Hepatic stellate cell (primary cell): ENCODE measurements at places on chromosomes 1 and 21.
A peak's percentile ranks its signal among the peaks of the same experiment; 100 is the strongest.

DNA sequence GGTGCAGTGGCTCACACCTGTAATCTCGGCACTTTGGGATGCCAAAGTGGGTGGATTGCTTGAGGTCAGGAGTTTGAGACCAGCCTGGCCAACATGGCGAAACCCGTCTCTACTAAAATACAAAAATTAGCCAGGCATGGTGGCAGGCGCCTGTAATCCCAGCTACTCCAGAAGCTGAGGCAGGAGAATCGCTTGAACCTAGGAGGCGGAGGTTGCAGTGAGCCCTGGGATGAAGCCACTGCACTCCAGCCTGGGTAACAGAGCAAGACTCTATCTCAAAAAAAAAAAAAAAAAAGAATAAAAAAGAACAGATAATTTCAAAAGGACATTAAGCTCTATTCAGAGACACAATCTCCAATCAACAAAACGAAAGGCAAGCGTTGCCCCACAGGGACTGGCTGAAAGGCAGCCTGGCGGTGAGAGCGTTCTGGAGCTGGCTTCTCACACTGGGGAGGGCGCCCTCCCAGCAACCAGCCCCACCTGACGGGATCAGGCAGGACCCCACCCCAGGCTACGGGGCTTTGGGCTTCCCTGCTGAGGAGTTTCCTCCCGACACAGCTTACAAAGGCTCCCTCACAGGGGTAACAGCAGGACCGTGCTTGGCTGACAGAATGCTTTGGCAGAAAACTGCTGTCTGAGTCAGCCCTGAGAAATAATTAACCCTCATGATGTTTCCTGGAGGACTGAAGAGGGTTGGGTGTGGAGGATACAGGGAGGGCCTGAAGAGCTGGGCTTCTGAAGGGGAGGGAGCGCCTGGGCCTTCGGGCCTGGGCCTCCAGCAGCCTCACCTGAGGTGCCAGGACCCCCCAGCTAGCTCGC is 31.1 kb upstream of the SRP9 start:
- DNase-seq, result peak; percentile 79

DNA sequence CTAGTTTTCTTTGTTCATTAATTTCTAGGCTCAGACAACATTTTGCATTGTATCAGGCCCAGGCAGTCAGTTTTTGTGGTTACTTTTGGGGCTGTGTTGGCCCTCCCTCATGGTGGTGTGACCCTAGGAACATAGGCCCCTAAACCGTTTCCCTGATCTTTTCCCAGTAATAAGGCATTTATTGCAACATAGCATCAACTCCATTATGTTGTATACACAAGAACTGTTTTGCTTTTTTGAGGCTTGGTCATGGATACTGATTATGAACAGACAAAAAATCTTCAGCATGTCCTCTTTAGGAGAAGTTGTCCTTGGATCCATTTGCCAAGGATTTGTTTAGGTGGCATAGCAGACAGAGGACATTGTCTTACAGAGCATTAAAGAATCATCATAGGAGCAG is 10.3 kb downstream of the B3GALT2 start:
- DNase-seq, result no peak

- DNase-seq, result no peak
Observed at GRCh38 chr1:67855961-67856360, 22.7 kb upstream of the GNG12 start.

DNA sequence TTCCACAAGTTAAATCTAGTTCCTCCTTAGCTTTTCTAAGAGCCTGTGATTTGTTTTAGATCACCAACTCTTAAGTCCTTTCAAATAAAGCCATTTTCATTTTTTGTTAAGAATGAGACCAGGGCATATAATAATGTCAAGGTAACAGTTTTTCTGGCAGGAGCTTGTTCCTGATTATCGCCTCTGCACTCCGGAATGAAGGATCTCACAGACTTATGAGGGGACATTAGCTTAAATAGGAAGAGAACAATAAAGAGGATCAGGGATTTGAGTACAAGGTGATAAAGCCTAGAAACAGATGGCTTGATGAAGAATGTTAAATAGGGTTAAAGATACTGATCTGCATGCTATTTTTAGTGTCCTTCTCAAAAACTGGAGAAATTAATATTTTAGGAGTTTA is 13.6 kb upstream of the OTUD7B start:
- DNase-seq, result no peak

DNA sequence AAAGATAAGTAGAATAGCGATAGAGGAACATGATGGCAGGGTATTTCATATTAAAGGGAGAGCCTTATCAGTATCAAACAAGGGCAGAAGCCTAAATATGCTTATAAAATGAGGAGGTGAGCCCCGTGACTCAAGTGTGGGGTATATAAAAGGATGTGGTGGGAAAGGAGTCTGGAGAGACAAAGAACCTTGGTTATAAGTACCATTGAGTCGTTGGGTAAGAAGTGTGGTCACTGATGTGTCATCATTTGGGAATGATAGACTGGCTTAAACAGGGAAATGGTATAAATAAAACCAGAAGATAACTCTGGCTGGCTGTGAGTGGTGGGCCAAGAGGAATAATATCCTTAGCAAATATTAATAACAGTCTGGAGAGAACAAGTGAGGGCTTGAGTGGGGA is 10.9 kb upstream of the CD5L start:
- no peak for DNase-seq

DNA sequence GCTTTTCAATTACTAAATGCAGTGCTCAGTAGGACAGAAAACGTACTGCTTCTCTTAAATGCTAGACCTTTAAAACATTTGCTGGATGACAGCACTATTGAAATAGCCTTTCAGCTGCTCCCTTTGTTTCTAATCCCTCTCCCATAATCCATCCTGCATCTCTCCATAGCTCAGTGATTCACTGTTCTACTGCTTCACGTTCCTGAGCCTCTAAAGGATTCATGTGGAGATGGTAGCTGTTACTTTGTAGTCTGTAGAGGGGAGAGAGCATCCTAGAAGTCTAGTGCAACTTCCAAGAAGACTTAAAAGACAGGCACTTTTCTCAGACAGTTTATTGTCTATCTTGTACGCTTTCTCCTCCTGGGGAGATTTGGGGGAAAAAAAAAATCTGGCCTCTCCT is 51.4 kb downstream of the LRRC8B start:
- DNase-seq, result no peak

DNA sequence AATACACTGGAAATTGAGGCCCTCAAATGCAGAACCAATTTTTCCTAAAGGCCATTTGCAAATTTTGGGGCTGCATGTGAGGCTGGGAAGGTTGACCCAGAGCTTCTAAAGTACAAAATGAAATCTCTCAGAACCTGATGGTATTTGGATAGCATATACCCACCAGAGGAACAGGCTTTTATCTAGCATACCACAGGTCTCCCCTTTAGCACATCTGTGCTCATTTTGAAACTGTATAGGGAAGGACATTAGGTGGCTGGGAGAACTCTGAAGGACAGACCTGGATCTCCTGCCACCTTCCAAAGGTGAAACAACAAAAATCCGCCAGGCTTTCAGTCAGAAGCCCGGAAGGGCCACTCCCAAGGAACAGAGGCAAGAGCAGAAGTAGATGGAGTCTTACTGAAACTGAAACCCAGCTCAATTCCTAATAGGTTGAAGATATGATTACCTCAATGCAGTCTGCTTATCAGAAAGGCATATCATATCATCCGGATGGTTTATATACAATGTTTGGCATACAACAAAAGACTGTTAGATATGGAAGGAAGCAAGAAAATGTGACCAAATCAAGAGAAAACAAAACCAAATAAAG is 11.6 kb downstream of the CD55 start:
- DNase-seq, result no peak

DNA sequence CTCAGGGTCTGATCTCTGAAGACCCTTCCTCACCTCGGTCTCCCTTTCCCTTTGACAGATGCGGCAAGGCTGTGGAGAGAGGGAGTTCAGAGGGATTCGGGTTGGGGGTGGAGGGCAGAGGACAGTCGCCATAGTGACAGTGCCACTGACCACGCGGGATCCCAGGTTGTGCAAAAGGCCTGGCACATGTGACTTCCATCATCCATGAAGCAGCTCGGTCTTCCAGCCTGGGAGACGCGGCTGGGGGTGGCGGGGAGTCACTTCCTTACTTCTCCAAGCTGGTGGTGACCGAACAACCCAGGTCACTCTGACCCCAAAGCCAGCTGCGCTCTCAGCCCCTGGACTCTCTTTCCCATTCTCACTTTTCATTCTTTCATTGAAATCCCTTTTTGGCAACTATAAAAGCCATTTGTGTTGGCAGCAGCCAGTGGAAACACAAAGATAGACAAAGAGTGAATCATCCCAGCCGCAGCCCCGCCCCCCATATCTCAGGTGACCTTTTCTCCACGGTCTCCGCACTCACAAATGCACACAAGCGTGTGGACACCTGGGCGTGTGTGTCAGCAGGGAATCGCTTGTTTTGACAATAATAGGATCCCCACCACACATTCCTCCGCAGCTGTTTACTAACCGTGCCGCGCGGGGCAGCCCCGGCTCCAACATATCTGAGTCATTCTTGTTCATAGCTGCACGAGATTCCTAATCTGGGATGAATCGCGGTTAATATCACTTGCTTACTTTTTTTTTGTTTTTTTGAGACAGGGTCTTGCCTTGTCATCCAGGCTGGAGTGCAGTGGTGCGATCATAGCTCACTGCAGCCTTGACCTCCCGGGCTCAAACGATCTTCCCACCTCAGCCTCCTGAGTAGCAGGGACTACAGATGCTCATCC is 68.3 kb downstream of the DHRS3 start:
- peak; percentile 88 for DNase-seq

- no peak for DNase-seq
Observed at GRCh38 chr21:29763674-29764073, 176.1 kb downstream of the GRIK1 start.

GRCh38 chr1:41412748-41413147 is 51.5 kb downstream of the FOXO6 start:
- DNase-seq, result no peak

DNA sequence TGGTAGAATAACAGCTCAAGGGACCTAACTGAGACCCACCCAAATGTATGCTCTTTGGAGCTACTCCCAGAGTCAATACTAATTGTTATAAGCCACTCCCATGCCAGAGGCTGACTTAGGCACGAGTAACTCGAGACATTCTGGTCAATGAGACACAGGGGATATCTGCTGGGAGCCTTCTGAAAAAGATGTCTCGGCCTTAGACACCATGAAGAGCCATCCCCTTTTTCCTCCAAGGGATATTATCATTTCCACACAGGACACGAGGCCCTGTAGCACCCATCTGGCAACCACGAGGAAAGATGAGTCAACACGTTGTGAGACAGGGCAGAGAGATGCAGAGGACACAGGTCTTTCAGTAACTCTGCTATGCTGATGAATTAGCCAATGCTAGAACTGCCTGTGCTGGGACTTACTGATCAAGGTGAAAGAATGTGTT is 30.7 kb downstream of the ITPKB start:
- peak; percentile 79 for DNase-seq

DNA sequence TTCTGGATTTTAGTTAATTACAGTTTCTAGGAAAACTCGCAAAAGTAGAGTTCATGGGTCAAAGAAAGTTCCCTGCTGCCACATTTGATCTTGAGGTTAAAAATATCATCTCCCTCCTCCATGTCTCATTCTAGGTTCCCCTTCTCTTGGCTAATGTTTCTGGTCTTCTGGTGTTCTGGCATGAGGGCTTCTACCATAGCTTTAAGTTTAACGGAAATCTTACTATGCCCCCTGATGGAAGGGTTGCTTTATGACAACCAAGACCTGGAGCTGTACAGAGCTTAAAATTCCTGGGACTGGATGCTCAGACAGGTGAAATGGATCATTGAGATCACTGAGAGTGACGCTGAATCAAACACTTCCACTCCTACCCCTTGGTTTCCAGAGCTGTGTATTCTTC is 1881.7 kb downstream of the MRPL39 start:
- DNase-seq, result no peak

GRCh38 chr1:14836426-14837140 is 238.1 kb downstream of the KAZN start:
- no peak for DNase-seq
